ENCODE measurements at places on chromosomes 1 and 21.

- DNase-seq: peak; percentile 61
Observed at GRCh38 chr1:20485527-20486456, at the start of gene CAMK2N1. Gene CAMK2N1 (minus strand): TSS chr1:20486210. CDS start chr1:20485379, 831 bp downstream.

DNA sequence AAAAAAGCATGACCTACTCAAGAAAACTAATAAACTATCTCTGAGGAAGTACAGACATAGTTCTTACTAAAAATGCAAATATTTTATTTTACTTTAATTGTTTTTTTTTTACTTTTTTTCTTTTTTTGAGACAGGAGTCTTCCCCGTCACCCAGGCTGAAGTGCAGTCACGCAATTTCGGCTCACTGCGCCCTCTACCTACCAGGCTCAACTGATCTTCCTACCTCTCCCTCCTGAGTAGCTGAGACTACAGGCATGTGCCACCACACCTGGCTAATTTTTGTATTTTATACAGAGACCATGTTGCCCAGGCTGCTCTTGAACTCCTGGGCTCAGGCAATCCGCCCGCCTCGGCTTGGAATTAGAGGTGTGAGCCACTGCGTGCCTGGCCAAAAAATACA lies 1263.1 kb downstream of the KCNT2 start:
- no peak for DNase-seq

DNA sequence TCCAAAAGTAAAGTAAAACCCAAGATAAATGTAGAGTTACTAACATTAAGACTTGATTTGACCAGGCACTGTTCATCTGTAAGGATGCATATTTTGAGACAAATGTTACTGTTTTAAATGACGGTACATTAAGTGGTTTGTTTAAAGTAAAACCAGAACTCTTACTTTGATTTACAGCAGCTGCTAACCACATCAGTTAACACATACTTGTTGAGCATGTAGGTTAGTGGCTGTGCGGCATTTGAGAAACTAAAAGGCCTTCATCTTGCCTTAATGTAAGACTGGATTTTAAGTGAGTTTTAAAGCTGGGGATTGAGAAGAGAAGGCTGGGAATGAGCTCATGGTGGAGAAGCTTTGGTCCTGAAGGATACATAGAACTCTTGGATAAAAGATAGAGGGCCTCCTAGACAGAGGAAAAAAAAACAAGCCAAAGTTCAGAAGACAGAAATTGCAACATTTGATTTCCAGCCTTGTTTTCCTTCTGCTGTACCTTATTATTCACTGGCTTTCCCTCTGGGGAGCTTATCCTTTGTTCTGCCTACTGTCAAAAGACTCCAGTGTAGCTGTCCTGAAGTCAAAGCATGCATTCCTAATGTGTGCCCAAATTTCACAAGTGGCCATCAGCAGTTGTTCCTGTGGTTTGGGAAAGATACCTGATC lies 66.6 kb downstream of the MTR start:
- DNase-seq: no peak

- DNase-seq: no peak
Observed at GRCh38 chr21:38777531-38777930, 28.2 kb upstream of the ETS2 start.

GRCh38 chr1:55378582-55378981 lies 163.4 kb upstream of the USP24 start:
- DNase-seq: no peak

GRCh38 chr1:161139766-161140165 lies 7.3 kb upstream of the DEDD start:
- no peak for DNase-seq

DNA sequence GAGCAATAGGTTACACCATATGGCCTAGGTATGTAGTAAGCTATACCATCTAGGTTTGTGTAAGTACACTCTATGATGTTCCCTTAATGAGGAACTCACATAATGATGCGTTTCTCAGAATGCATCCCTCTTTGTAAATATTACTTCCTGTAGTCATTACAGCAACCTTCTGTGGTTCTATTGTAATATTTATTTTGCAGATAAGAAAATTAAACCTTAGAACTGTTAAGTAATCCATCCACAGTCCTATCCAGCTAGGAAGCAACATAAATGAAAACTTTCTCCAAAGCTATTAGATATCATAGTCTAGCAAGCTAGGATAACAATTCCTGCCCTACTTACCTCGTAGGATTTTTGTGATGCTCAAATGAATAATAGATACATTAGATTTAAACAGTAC lies 88.7 kb downstream of the WLS start:
- no peak for DNase-seq

DNA sequence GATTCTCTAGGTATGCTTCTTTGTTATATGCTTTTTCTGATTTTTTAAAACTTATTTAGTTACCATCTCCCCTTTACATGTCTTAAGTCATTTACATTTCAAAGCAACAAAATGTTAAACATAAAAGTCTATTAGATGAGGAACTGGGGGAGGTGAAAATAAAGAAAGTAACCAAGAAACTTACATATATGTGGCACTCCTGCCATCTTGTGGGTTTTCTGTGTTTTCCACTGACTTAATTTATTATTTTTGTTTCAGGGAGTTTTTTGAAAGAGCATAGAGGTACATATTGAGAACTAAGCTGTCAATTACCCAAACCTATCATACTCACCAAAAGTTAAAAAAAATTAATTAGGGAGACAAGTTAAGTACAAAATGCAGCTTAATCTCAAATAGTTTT lies 1531.1 kb downstream of the MRPL39 start:
- no peak for DNase-seq

All from amygdala (tissue), 56 donors.